ENCODE measurements at places on chromosomes 12 and 14.
A peak's percentile ranks its signal among the peaks of the same experiment; 100 is the strongest.

DNA sequence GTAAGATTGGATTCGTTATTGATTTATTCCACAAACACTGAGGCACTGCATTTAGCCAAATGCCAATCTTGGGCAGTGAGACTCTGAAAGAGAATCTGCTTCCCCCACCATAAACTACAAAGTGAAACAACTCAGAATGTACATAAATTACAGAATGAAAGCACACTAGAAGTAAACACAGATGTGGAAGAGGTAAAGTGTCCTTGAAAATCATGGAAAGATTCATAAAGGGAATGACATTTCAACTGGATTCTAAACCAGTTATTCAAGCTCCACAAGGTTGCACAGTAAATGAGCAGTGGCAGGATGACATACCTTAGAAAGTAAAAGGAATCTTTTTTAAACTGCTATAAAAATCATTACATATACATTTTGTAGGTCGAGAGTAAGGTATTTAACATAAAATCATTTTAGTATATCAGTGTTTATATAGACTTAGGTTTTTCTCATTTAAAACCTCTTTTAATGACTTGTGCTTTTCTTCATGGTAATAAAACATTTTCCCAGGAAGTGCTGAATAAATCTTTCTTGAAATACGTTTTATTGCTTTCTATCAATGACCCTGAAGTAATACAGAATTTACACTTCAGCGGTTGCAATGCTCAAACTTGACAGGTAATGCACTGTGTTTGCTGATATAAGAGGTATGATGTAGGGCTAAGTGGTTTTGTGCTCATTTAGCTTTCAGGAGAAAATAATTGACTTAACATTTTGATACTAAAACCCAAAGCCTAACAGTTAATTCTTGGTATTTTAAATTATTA is 270.6 kb downstream of the NAV3 start:
- peaks cover 6% of the 10 kb centered on the region for H3K4me1 ChIP-seq
- no peak overlapping the region for H3K4me3 ChIP-seq
- no peak for DNase-seq
- no peaks in the 10 kb centered on the region for H3K36me3 ChIP-seq

DNA sequence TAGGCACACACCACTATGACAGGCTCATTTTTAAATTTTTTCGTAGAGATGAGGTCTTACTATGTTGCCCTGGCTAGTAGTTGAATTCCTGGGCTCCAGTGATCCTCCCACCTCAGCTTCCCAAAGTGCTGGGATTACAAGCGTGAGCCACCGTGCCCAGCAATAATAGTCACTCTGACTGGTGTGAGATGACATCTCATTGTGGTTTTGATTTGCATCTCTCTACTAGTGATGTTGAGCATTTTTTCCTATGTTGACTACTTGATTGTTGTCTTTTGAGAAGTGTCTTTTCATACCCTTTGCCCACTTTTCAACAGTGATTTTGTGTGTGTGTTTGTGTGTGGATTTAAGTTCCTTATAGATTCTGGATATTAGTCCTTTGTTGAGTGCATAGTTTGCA is 26.3 kb downstream of the ATP2A2 start:
- H3K4me1 ChIP-seq, result peaks cover 2% of the 10 kb centered on the region
- H3K36me3 ChIP-seq, result peaks cover 28% of the 10 kb centered on the region
- H3K4me3 ChIP-seq, result no peak overlapping the region
- peak overlapping the region; percentile 78 for H3K27ac ChIP-seq

DNA sequence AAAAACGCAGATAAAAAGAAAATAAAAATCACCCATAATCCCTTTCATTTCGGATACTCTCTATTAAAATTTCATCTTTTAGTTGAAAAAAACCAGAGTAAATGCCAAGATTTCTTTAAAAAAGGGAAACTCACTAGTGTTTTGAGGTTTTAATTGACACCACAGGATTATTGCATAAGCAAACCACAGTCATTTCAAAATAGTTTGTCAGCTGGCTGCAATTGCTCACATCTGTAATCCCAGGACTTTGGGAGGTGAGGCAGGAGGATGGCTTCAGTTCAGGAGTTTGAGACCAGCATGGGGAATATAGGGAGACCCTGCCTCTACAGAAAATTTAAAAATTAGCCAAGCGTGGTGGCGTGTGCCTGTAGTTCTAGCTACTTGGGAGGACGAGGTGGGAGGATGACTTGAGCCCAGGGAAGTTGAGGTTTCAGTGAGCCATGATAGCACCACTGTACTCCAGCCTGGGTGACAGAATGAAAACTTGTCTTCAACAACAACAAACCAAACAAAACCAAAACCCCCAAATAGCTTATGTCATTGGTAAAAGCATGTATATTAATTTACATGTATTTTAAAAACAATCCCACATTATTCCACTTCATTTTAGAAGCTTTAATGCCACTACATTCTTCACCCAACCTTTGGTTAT is 48.8 kb downstream of the SYNE2 start:
- no peak overlapping the region for H3K4me3 ChIP-seq
- H3K36me3 ChIP-seq, result peaks cover 24% of the 10 kb centered on the region
- H3K4me1 ChIP-seq, result peaks cover 6% of the 10 kb centered on the region
- no peaks in the 10 kb centered on the region for H3K27me3 ChIP-seq

DNA sequence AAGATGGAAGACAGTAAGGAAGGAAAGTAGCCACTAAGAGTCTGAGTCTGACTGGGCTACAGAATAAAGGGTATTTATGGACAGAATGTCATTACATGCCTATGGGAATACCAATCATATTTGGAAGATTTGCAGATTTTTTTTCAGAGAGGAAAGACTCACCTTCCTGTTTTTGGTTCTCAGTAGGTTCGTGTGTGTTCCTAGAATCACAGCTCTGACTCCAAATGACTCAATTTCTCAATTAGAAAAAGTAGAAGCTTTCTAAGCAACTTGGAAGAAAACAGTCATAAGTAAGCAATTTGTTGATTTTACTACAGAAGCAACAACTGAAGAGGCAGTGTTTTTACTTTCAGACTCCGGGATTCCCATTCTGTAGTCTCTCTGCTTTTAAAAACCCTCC is 15.4 kb upstream of the PAPLN start:
- H3K27me3 ChIP-seq, result no peaks in the 10 kb centered on the region
- H3K4me1 ChIP-seq, result no peaks in the 10 kb centered on the region
- H3K36me3 ChIP-seq, result peaks cover 20% of the 10 kb centered on the region
- no peak overlapping the region for H3K27ac ChIP-seq

DNA sequence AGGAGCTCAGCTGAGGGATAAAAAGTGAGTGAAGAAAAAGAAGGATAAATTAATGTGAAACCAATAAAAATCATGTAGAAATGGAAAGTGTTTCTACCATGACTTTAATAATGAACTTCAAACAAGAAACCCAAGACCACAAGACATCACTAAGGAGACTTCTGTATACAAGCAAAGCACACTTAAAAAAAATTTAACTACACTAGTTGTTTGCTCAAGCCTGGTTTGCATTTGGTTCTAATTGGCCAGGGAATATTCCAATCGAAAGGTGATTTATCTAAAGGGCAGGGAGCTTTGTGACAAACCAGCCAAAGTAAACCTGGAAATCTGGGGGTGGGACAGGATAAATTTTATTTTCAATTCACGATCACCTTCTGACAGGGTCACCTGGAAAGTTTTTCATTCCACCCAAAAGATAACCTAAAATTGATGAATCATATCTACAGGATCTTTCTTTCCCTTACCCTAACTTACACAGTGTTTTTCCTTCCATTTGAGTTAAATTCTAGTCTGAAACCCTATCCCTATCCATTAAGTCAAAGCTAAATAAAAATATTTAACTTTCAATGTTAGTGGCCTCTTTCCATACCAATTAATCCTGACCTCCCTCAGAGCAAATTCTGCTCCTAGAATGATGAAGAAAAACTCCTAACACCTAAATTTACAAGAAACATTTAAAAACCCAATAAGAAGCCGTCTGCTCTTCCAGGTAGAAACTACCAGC is 2.6 kb downstream of the EGLN3 start:
- DNase-seq, result no peak
- peaks cover 13% of the 10 kb centered on the region for H3K4me1 ChIP-seq
- peaks cover 19% of the 10 kb centered on the region for H3K27me3 ChIP-seq
- H3K4me3 ChIP-seq, result peak overlapping the region; percentile 82
- no peak overlapping the region for H3K27ac ChIP-seq

- no peak overlapping the region for H3K27ac ChIP-seq
- DNase-seq, result no peak
- no peaks in the 10 kb centered on the region for H3K4me1 ChIP-seq
- peaks cover 2% of the 10 kb centered on the region for H3K27me3 ChIP-seq
Measured at GRCh38 chr14:94717808-94718207, 52.1 kb downstream of the GSC start.

DNA sequence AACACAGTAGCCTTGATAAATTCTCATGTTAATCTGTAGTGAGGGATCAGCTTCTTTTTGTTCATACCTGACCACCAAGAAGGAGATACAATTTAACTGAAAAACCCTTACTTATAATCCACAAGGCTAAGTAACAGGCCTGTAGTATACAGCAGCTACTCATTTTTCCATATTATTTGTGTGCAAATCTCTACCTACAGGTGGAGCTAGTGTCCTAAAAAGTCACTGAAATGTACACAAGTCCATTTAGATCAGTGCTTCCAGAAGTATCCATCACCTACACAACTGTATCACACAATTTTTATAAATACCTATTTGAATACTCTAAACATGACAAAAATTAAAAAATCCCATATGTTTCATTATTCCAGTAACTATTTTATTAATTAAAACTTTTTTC is 173.2 kb downstream of the SLC35F4 start:
- H3K4me1 ChIP-seq, result peaks cover 2% of the 10 kb centered on the region
- no peaks in the 10 kb centered on the region for H3K27me3 ChIP-seq
- no peak overlapping the region for H3K4me3 ChIP-seq
- no peak overlapping the region for H3K27ac ChIP-seq
- DNase-seq, result no peak

All from progenitor cell of endocrine pancreas (in vitro differentiated cells).